Stimulated activated CD4-positive, alpha-beta T cell treated with anti-CD3 and anti-CD28 coated beads, Interleukin-4, amount 100 ng/mL, for 24 hours (primary cell): ENCODE measurements at places on chromosomes 5 and 9.

GRCh38 chr5:1274471-1274870, 20.4 kb downstream of the TERT start:
- no peak for DNase-seq

DNA sequence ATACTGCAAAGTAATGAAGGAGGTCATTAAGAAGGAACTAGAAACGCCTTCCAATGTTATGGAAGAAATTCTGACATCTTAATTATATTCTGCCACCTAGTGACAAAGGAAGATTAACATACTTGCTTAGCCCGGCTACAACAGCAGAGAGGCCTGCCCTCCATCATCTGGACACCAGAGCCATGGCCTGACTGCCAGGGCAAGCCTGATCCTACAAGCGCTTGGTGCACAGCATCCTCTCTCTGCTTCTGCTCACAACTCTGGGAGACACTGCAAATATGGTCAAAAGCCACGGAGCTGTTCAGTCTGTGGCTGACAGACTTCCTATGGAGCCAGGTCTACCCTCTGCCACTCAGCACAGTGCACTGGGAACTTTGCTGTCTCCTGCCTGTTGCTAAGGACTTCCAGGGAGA, 87.3 kb upstream of the SLC44A1 start:
- DNase-seq, result no peak

- DNase-seq, result peak; percentile 72
Measured at GRCh38 chr5:172223901-172224873, 30.2 kb downstream of the EFCAB9 start.

- DNase-seq, result no peak
Measured at GRCh38 chr5:177099422-177100093, 12.8 kb downstream of the FGFR4 start.

DNA sequence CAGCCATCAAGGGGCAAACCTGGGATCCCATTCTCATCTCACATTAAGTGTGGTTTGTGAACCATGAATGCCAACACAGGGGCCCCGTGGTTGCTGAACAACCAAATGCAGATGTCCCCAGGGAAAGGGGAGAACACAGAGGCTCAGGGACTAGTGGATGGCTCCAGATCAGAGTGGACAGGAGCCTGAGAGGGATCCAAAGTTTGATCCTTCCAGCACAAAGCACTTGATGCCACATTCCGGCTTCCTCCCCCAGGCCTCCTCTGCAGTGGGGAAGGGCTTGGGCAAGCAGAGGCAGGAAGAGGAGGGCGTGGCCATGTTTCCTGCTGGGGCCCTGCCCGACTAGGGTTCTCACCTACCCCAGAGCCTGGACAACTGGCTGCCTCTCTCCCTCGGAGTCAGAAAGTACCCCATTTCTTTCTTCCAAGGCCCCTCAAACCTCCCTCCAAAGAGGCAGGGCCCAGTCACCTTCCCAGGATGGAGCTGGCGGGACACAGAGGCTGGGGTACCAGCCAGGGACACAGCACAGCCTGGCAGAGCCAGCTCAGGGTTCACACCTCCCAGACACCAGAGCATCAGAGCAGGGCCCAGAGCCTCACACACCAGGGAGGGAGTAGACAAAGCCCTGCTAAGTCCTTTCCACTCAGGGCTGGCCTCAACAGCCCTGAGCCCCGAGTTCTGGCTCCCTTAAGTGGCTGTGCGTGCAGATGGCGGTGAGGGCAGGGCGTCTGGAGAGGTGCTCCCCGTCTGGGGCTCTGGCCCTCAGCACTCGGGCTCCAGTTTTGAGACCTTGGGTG, 4.3 kb upstream of the RNF44 start:
- DNase-seq, result peak; percentile 52

DNA sequence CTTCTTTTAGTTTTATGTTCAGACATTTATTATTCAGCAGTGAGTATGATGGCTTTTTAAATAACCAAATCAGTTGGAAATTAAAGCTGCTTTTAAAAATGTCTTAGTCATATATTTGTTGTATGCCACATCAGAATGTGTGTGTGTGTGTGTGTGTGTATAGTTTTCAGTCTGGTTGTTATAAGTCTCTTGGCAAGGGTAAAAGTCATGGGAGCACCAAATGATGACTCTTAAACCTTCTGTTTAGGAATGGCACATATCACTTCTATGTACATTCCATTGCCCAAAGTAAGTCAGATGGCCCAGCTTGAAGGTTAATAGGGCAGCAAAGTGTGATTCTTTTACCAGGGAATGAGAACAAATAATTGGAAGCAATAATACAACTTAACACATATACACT, 135.9 kb downstream of the RNF180 start:
- no peak for DNase-seq

GRCh38 chr9:503881-504852, 289.5 kb downstream of the DOCK8 start:
- DNase-seq, result peak; percentile 73

DNA sequence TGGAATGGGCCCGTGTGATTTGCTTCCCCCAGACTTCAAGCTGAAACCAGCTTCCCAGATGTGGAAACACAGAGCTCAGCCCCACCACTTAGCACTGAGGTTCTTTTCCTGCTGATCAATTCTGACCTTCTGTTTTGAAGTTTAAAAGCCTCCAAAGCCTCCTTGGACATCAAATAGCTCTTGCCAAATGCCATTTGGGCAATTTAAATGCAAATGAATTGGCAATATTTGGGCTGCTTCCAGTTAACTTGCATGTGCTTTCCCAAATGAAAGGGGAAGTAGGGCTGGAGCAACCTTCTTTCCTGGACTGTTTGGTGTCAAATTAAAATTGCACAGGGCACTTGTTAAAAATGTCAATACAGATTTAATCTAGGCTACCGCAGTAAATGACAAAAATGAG, 710.5 kb downstream of the TLR4 start:
- no peak for DNase-seq

DNA sequence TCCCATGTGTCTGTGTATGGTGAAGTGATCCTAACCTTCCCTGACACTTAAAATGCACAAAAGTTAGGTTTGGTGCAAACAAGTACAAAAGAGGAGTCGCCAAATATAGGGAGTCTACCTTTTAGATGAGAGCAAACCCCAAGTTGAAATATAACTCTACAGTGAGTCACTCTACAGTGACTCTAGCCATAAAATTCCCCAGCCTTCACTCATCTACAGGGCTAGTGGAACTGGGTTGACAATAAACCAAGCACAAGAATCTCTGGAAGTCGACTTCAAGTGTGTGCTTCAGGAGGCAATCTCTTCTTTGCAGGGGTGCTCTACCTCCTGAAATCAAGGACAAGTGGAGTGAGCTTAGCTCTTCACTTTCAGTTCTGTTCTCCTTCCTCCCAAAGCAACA, 3.3 kb downstream of the SHISAL2B start:
- DNase-seq, result no peak

GRCh38 chr5:167217097-167217743, 1074.2 kb upstream of the WWC1 start:
- DNase-seq, result no peak

GRCh38 chr5:56737002-56737621, 78.2 kb upstream of the MAP3K1 start:
- DNase-seq, result peak; percentile 10

DNA sequence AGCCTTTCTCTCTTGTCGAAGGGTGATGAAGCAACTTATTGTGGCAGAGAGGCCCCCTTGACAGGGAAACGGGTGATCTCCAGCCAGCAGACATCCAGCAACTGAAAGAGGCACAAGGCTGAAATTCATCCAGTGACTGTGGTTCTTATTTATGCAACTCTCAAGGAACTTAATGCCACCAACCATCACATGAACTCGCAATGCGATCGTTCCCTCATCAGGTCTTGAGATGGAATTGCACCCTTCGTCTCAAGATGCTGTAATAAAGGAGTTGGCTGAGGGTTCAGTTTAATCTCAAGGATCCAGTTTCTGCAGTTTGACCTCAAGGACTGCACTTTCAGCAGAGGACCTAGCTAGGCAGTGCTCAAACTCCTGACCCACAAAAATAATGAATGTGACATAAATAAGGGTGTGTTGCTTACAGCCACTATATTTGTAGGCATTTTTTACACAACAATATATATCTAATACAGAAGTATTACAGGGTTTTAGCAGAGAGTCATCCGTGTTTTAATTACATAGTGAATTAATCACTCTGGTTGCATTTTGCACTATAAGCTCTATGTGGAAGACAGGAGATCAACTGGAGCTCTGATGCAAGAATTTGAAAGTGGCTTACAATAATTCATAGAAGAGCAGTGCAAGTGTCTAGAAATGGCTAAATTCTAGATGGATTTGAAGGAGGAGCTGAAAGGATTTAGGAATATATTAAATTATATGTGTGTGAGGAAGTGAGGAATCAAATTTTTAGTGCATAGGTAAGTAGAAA, 957.8 kb upstream of the CTNND2 start:
- no peak for DNase-seq

DNA sequence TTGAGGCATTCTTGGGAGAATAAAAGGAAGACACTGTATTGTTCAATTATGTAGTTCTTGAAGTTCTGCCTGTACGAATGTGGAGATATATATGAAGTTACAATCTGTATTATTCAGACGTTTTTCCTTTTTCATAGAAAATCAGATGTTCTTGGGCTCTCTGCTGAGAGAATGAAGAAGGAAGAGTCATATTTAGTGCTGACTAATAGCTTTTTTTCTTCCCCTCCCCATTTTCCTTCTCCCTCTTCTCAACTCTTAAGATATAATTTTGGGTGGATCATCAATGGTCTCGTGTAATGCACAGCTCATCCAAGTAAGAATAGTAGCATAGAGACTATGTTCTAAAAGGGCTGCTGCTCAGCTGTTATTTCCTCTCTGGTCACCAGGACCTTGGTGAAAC, 23.0 kb upstream of the FBXL7 start:
- no peak for DNase-seq

DNA sequence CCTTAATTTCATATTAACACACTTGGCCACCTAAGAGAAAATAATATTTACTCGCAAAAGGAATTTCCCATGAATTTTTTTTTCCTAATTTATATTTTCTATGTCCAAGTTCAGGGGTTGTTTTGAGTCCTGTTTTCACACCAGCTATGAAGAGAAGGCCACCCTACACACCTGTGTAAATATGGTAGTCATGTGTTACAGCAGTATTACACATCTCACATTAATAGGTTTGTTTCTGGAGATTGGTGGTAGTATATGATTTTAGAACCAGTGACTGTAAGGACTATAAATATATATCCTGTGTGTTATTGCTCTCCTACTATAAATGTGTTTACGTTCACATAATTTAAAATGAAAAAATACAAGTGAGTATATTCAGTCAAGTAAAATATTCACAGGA, 147.5 kb downstream of the PAM start:
- DNase-seq, result no peak

DNA sequence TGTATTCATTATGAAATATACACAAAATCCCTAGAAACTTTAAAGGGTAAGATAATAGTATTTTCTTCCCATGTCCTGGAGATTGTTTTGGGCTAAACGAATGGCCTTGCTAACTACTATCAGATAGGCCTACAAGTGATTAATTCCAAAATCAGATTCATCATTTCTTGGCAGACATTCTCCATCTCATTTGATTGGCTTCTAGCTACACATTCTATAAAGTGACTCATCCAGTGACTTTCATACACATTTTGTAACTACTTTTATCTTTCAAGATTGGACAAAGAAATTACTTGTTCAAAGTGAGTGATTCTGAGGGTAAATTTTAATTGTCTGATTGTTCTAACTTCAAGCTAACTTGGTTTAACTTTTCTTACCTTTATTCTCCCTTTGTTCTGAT, 93.3 kb downstream of the RAPGEF6 start:
- no peak for DNase-seq

DNA sequence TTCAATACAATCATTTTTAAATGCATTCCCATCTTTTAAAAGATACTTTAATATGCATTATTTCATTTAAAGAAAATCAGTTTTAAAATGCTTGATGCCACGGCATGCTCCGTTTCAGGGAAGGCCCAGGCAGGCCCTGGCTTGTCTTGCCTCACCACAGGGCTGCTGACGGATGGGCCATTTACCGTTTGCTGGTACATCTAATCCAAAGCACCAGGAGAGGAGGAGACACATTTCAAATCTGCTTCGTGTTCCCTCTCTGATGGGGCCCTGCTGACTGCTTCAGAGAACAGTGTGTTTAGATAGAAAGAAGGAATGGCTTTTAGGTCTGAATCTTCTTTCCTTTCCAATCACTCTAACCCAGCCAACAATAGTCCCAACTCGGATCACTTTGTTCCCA, 185.2 kb downstream of the DCP2 start:
- no peak for DNase-seq

DNA sequence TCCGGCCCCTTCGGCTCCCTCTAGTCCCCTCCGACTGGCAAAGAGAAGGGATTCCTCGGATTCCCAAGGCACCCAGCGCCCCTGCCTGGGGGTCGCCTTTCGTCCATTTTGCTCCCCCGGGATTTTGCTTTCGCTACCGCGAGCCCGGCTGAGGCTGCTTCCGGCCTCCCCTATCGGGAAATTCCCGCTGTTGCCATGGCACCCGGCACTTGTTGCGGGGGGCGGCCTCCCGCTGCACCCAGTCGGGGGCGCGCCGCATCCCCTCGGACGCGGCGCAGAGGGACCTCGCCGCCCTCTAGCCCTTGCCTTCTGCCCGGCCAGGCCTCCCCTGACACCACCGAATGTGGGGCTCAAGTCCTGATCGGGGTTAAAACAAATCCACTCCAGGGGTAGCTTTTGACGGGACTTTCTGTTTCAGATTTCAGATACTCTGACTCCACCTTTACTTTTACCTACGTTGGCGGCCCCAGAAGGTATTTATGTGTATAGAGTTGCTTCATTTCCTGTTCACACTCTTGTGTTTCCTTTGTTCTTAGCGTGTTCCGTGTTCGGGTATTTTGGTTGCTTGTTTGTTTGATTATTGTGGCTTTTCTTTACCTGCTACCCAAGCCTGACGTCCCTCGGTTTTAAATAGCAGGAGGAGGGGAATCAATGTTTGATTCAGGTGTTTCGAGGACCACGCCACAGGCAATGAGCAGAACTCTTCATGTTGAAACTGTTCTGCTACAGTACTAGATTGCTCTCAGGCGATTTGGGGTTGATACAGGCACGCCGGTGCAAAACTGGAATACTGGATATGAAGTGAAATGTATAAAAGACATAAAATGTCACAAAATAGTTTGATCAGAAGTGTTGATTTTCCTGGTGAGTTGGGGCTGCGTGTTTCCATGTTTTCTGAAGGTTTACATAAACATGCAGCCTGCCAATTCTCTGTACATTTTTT, 1.5 kb downstream of the PARP8 start:
- DNase-seq, result peak; percentile 88

DNA sequence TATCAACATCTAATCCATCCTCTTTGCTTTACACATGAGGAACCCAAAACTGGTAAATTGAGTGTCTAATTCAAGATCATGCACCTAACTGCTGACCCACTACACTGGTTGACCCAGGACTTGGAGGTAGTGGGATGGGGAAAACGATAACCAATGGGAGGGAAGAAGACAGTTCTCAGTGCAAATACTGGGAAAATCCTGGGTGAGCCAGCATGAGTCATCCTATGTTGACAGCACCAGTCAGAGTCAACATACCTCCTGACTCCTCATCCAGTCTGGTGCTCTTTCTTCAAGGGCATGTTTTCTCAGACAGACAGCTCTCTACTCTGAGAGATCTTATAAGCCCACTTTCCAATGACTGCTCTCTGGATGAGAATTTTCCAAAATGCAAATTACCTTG, 232.8 kb upstream of the PTGER4 start:
- DNase-seq, result no peak
